ENCODE measurements at places on chromosomes 4 and X. TPM values are rescaled to one million over a fixed set of nuclear protein-coding genes. Genes with fewer than 3 reads are reported as not detected.

GRCh38 chr4:6806924-6807626 lies 24.5 kb downstream of the KIAA0232 start:
- no peak for DNase-seq

DNA sequence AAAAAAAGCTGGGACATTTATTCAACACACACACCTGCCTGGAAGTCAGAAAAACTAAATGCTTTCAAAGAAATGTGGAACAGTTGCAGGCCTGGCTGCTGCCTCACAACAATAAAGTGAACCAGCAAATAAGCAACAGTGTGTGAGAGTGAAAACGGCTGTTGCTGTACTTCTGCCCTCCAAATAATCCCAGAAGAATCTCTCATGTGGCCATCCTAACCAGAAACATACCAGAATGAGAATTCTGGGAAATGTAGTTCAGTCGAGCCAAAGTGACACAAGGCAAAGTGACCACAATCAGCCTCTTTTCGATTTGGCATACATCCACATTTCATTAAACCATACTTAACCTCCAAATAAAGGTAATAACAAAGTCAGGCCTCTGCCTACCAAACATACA lies 204.5 kb downstream of the SLC7A11 start:
- DNase-seq, result no peak

DNA sequence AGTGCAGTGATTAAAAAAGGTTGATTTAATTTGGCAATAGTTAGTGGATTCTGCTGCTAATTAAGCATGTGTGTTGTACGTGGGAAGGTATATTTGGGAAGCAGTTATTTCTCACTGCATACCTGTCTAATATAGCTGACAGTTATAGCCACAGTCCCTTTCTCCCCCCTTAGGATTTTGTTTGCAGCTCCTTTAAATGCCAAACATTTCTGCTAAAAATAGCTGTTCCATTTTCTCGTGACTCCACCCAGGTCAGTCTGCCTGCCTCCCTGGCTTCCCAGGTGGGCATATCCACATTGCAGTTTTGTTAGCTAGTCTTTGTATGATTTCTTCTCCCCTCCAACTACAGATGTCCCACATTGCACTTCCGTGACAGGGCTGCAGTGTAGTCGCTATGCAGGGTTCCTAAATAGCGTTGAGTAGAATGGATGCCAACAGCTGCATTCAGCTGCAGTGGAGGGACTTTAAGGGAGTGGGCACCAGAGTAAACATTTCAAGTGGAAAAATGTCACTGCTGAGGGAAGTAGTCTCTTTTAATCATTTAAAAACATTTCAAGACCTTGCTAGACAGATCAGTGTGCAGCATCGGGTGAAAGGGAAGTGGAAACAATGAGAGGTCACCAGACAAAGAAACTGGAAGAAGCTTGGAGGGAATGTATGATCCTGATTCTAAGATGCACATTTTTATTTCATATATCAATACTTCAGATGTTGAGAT lies 326.3 kb downstream of the RAPGEF2 start:
- DNase-seq, result no peak

GRCh38 chr4:127660284-127660885 lies 27.6 kb downstream of the INTU start:
- DNase-seq, result no peak

- no peak for DNase-seq
Observed at GRCh38 chr4:70571772-70572171, 20.3 kb upstream of the AMBN start.

DNA sequence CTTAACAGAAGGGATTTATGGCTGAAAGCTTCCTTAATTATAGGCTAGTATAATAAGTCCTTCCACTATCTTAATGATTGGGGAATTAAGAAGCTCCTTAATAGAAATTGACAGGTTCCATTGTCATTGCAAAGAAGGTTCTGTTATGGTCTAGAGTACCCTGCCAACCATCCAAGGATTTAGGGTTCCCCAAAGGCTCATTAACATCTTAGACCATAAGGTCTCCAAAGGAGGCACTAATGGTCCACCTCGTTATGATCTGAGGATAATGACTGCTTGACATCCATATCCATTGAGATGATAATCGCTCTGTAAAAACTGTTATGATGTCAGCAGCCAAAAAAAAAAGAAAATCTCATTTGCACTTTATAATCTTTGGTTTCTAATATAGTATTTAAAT lies 441.6 kb downstream of the GBA3 start:
- DNase-seq, result no peak

DNA sequence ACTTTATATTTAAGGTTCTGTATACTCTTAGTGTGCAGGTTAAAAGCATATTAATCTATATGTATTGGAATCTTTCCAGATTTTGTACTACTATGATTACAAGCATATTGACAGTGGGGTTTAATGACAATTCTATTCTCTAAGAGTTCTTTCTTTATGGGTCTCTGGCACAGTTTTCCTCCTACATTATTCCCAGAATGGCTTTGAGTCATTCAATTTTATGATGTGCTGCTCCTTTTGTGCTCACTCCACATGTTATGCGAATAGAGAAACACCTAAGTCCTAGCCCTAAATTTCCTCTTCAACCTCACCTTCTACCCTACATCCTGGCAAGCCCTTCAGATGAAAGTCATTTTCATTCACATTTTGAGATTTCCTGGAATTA lies 209.9 kb upstream of the DIAPH2 start:
- DNase-seq, result no peak

DNA sequence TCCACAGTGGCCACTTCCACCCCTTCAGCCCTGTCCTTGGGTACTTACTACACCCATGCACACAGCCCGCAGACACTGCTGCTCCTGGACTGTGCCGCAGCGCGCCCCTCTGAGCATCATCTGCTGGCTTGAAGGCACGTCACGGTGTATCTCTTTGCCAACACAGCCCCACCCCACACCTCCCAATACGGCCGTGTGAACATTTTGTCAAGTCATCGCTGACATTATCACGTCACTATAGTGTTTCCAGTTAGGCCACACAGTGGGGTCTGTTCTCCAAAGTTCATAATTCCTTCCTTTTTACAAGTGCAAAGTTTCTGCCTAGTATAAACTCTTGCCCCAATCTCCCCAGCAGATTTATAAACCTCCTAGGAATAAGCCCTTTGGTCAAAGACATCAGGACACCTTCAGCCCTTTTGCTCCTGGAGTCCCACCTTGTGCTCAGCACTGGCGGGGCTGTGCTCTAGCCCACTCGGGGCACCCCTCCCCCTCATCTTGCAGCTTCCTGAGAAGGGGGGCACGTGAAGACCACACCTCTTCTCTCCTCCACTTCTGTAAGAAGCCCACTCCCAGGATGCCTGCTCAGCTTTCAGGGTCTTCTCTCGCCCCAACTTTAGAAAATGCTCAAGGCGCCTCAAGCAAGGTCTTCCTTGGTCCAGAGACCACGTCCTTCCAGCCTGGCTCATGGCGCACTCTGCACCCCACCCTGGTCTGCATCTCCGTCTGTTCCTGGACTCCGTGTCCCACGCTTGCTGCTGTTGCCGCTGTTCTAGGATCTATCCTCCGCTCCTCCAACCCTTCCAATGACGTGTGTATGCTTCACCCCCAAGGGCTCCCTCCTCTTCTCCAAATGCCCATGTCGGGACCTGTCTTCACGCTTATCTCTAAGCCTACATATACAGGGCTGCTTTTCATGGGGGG lies 7.2 kb downstream of the FAM53A start:
- no peak for DNase-seq

DNA sequence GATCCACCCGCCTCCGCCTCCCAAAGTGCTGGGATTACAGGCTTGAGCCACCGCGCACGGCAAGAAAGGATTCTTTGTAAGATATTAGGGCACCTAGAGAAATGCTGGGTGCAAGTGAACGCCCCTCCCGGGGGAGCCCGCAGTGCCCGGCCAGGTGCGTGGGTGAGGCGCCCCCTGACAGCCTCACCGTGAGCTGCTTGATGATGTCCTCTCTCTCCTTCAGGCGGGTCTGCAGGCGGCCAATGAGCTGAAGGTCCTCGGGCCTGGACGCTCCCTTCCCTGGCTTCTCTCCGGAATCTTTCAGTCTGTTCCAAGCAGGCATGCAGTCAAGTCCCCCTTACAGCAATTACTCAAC lies 21.9 kb downstream of the MED28 start:
- no peak for DNase-seq

Gene SSX4B
- polyA plus RNA-seq, result not detected

Gene NAT8L
- polyA plus RNA-seq, result 4.6 TPM

Gene SPARCL1
- polyA plus RNA-seq, result 158 TPM

Gene VCX2
- polyA plus RNA-seq, result not detected
